ENCODE measurements at places on chromosomes 1 and 21.
A peak's percentile ranks its signal among the peaks of the same experiment; 100 is the strongest.

- DNase-seq = no peak
Measured at GRCh38 chr1:226661271-226661670, 77.8 kb downstream of the ITPKB start.

GRCh38 chr1:170240409-170240808 lies 94.7 kb downstream of the NTMT2 start:
- no peak for DNase-seq

DNA sequence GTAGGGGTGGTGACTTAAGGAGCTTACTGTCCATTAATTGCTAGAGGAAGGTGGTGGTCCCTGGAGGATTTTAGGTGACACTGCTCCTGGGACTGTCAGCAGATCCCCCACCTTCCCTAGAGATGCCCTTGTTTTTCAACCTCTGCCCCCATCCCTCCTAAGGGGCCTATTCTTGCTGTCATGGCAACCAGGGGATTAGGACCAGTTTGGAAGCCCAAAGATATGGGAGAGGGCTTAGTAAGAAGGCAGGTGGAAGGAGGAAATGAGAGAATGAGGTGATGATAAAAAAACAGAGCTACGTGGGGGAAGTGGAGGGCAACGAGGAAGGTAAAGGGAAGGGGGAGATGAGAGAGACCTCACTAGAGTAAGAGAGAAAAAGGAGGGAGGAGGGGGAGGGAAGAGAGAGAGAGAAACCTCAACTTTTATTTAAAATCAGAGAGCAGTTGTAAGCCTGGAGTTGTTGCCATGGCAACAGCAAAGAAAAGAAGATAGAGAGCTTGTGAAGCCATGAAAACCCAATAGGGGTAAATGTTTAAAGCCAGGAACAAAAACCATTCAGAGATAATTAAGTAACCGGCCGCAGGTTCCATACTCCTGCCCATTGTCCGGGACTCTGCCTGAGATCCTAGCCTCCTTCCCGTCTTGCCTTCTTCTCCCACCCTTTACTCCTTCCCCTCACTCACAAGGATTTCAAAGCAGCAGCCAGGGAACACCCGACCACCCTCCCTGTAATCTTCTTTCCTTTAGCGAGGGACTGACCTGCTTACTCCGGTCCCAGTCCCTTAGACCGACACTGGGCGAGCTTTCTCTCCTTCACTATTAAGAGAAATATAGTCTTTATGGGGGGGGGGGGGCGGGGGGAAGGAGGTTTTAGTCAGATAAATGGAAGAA lies 20.6 kb downstream of the KIRREL1 start:
- peak; percentile 89 for DNase-seq

GRCh38 chr1:115306146-115306545 lies 31.9 kb downstream of the NGF start:
- no peak for DNase-seq

DNA sequence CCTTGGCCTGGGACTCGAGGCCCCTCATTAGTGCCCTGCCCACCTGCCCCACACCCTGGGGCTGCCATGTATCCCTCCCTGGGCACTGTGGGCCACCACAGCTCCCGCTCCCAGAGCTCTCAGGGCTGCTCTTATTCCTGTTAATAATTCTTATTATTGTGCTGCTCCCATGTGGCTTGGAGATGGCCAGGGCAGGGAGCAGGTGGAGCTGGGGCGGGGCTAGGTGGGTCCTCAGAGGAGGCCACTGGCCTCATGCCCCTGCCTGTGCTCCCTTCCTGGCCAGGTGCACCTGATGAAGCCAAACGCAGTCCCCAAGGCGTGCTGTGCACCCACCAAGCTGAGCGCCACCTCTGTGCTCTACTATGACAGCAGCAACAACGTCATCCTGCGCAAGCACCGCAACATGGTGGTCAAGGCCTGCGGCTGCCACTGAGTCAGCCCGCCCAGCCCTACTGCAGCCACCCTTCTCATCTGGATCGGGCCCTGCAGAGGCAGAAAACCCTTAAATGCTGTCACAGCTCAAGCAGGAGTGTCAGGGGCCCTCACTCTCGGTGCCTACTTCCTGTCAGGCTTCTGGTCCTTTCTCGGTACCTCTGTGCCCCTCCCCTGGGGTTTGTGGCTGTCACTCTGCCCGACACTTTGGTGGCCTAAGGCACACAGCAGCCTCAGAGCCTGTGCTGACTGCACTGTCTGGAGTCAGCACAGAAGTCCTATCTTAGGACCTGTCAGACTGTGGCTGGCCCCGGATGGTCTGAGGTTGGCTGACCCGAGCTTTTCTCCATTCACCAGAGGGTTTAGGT lies 34.1 kb downstream of the BMP8A start:
- DNase-seq = no peak

GRCh38 chr1:83495560-83495959 lies 503.4 kb downstream of the TTLL7 start:
- no peak for DNase-seq

GRCh38 chr21:32256873-32257620 lies 21.8 kb downstream of the MIS18A start:
- peak; percentile 96 for DNase-seq

- DNase-seq = no peak
Measured at GRCh38 chr1:18539171-18539570, 58.4 kb downstream of the KLHDC7A start.

GRCh38 chr1:177255411-177255810 lies 84.7 kb downstream of the BRINP2 start:
- DNase-seq = no peak

DNA sequence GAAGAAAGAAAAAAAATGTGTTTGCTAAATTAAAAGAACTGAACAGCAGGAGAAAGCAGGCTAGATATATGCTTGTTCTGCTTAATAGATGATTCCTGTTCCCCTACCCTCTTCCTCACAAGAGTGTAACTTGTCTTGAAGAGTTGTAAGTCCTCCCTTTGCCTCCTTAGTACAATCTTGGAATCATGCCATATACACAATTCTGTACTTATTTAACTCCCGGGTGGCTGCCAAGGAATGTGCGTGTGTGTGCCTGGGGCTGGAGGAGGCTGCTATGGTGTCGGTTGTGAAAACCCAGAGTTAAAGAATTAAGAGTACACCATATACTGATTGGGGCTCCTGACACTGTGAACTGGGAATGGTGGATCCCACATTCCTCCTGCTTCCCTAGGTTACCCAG lies 194.2 kb downstream of the SIPA1L2 start:
- peak; percentile 50 for DNase-seq

GRCh38 chr1:215673943-215674342 lies 106.8 kb downstream of the KCTD3 start:
- DNase-seq = no peak

DNA sequence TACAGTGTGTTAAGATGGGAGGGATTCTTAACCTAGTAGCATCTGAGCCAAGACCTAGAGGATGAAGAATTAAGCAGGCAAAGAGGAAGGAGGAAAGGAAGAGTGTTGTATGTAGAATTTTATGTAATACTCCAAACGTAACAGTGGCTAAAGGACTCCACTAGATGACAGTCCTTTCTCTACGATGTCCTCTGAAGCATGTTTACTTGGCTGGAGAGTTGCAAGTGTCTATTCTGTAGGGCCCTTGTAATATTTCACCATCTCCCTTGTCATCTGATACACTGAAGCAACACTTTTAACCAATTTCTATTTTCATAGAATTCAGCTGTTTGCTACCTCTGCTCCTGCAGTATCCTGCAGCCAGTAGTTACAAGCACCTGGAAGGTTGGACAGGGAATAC lies 2.2 kb upstream of the YBX1 start:
- no peak for DNase-seq

GRCh38 chr21:35212393-35213127 lies 163.5 kb upstream of the RUNX1 start:
- peak; percentile 43 for DNase-seq

DNA sequence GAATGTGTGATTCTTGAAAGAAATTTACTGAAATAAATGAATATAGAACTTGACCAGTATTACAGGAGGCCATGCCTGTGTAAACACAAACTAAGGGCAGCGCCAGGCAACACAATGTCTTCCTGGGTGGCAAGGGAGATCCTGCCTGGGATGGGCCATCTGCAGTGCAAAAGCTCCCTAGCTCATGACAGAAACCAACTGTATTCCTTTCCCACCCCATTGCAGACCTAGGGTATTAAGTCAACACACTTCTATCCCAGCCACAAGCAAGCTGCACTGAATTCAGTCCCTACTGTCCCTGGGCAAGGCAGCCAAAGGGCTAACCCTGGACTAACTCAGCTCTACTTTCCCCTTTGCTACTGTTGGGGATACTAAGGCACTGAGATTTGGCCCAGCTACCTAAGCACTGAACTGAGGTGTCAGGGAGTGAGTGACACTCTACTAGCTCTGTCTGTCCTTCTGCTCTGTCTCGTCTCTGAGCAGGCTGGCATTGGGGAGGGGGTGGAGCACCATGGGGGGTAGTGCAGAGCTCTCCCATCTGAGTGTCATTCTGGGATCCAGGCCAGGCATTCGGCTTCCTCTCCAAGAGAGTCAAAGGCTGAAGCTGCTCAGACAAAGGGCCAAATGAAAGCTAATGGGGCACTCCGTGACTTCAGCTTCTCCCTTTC lies 2.5 kb downstream of the INKA2 start:
- DNase-seq = peak; percentile 82

- no peak for DNase-seq
Measured at GRCh38 chr1:230793463-230793745, 46.2 kb downstream of the CAPN9 start.

- peak; percentile 25 for DNase-seq
Measured at GRCh38 chr21:39965026-39965425, 97.8 kb downstream of the PCP4 start.

GRCh38 chr1:220137019-220137786 lies 43.3 kb downstream of the IARS2 start:
- peak; percentile 84 for DNase-seq

GRCh38 chr1:59976194-59977074 lies 49.9 kb upstream of the CYP2J2 start:
- peak; percentile 82 for DNase-seq

- DNase-seq = peak; percentile 69
Measured at GRCh38 chr1:7491109-7491817, 279.8 kb upstream of the VAMP3 start.

DNA sequence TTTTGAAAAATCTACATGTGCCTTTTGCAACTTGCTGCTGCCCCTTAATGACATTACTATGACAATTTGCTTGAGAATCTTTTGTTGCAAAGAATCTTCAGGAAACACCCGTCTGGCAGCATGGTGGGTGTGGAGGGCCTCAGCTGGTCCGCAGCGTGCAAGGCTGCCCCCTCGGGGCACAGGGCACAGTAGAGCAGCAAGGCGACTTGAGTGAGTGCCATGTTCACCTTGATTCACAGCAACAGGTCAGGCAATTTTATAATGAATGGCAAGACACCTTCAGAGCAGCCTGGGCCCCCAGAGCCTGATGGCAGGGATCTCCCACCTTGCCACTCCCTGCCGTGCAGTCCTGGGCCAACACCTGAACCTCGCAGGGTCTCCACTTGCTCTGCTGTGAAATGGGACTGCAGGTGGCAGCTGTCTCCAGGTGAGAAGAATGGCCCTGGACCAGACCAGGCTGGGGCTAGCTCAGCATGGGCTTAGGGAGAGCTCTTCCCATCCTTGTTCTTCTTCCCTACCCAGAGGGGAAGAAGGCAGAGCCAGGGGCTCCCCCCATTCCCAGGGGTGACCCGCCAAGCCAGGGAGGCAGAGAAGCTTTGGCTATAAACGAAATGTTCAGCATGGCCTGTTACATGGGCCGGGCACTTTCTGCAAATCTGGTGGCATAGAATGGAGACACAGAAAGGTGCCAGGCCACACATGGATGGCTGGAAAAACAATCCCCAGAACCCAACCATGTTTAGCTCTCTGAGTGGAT lies 34.5 kb upstream of the ACTRT2 start:
- DNase-seq = no peak

All from muscle of leg (tissue), 16 donors.